ENCODE measurements at places on chromosomes 13 and 19.

DNA sequence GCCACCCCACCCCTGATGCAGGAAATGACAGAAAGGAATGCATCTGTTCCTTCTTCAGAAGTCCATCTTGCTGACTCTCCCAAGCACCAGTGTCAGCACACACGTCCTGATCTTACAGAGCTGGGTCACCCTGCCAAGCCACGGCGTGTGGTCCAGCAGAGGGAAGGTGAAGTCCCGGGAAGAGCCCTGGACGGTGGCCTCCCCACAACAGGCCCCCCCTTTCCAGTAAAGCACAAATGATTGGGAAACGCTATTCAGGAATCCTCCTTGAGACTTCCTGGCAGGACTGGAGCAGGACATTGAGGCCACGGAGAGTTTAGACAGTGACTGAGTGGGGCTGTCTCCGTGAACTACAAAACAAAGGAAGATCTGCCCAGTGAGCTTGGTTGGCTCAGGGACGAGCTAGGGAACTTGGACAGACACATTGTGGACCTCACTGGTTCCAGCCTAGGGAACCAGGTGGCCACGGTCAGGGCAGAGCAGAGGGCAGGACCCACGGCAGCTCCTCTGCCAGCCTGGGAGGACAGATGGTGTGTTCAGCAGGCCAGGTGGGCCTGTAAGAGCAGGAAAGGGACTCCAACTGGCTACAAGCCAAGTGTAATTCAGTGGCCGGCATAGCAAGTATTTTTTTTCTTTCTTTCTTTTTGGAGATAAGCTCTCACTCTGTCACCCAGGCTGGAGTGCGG, 41.7 kb downstream of the ELL start:
- DNase-seq, result peak; percentile 96

- DNase-seq, result peak; percentile 75
Measured at GRCh38 chr13:113562085-113562749, 22.3 kb upstream of the TFDP1 start.

DNA sequence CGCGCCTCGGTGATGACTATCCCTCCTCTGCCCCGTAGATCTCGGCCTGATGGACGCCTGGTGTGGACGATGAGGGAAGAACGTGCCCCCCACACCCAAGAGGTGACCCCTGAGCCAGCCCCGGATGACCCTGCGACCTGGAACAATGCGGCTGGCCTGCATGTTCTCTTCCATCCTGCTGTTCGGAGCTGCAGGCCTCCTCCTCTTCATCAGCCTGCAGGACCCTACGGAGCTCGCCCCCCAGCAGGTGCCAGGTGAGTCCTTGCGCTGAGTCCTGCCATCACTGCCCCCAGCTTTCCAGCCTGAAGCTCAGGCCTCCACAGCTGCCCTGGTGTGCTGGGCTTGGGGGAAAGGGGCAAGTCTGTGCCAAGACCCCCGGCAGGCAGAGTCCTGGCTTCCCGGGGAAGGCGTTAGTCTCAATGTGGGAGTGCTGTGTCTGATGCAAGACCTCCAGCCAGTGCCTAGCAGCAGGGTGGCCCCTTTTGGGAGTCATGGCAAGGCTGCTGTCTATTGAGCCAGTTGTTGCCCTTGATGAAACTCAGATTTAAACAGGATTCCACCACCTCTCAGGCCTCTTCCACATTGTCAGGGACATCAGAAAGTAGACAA, 67.5 kb downstream of the CHST8 start:
- no peak for DNase-seq

DNA sequence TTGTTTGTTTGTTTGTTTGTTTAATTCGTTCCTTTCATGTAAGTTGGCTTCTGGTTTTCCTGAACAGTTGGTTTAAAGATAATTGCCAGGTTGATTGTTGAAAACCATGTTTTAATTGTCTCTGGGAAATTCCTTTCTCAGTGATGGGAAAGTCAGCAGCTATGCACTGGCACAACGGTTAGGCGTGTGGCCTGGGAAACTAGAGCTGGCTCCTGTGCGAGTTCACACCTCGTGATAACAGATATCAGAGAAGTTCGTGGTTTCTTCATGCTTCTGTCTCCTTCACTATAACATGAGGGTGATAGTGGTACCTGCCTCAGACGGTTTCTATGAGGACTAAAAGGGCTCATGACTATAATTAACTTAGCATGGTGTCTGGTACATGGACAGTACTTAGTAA, 153.5 kb downstream of the STK24 start:
- DNase-seq, result no peak
